Activated CD8-positive, alpha-beta T cell treated with anti-CD3 and anti-CD28 coated beads for 36 hours (primary cell): ENCODE measurements at places on chromosomes 12 and 14.
A peak's percentile ranks its signal among the peaks of the same experiment; 100 is the strongest.

- H3K27me3 ChIP-seq, result no peaks in the 10 kb centered on the region
- no peaks in the 10 kb centered on the region for H3K36me3 ChIP-seq
- no peaks in the 10 kb centered on the region for H3K4me1 ChIP-seq
- H3K4me3 ChIP-seq, result no peak overlapping the region
- H3K27ac ChIP-seq, result no peak overlapping the region
Measured at GRCh38 chr14:32998433-32998832, 59.8 kb downstream of the NPAS3 start.

GRCh38 chr14:44995770-44996294 lies 33.8 kb downstream of the TOGARAM1 start:
- DNase-seq, result no peak
- H3K4me3 ChIP-seq, result no peak overlapping the region
- H3K27me3 ChIP-seq, result no peaks in the 10 kb centered on the region
- no peaks in the 10 kb centered on the region for H3K4me1 ChIP-seq
- peaks cover 16% of the 10 kb centered on the region for H3K36me3 ChIP-seq

GRCh38 chr12:49088150-49088931 lies 6.3 kb downstream of the DHH start:
- peak; percentile 81 for DNase-seq
- no peak overlapping the region for H3K4me3 ChIP-seq
- H3K27ac ChIP-seq, result no peak overlapping the region
- H3K4me1 ChIP-seq, result peaks cover 43% of the 10 kb centered on the region

DNA sequence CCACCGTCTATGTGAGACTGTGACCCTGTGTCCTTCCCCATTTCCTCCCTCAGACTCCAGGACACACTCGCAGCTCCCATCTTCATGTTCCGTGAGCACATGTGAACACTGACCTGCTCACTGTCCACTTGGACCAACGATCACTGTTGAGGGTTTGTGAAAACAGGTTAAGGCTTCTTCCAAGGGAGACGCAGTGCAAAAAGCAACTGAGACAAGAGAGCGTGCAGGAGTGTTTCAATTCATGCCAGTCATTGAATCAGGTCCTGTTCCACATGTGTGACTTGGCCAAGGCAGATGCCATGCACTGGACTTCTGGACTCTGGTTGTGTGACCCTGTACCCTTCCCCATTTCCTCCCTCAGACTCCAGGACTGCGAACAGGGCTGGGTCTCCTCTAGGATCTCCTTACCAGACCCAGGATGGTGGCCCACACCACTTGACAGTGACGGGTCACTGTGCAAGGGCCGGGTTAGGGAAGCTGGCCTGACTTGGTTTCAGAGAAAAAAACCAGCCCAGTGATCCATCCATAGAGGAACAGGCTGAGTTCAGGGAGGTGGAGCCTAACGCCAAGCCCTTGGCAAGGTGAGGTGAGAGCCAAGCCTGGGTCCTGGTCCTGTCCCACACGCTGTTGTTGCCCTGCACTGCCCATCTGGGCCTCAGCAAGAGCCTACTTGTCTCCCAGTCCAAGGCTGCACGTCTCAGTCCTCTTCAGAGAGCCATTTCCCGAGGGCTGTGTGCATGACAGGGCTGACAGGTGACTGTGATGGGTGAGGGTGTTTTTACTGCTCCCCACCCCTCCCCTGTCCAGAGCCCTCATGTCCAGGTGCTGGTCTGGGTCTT lies 5.7 kb upstream of the KRT5 start:
- peaks cover 5% of the 10 kb centered on the region for H3K4me1 ChIP-seq
- H3K4me3 ChIP-seq, result no peak overlapping the region

- H3K36me3 ChIP-seq, result no peaks in the 10 kb centered on the region
- no peak overlapping the region for H3K27ac ChIP-seq
- peaks cover 4% of the 10 kb centered on the region for H3K4me1 ChIP-seq
- DNase-seq, result no peak
- H3K27me3 ChIP-seq, result no peaks in the 10 kb centered on the region
Measured at GRCh38 chr12:52662093-52662917, 10.3 kb upstream of the KRT2 start.

GRCh38 chr14:24289649-24290280 lies 9.8 kb downstream of the DHRS1 start:
- peaks cover 21% of the 10 kb centered on the region for H3K4me1 ChIP-seq
- H3K36me3 ChIP-seq, result peaks cover 16% of the 10 kb centered on the region

GRCh38 chr14:50260511-50260910 lies 29.1 kb upstream of the SOS2 start:
- peaks cover 3% of the 10 kb centered on the region for H3K36me3 ChIP-seq
- H3K4me3 ChIP-seq, result no peak overlapping the region
- no peaks in the 10 kb centered on the region for H3K27me3 ChIP-seq
- peak; percentile 28 for DNase-seq
- H3K27ac ChIP-seq, result no peak overlapping the region

- H3K4me1 ChIP-seq, result peaks cover 5% of the 10 kb centered on the region
- no peaks in the 10 kb centered on the region for H3K36me3 ChIP-seq
- H3K27me3 ChIP-seq, result peaks cover 2% of the 10 kb centered on the region
- H3K4me3 ChIP-seq, result no peak overlapping the region
- no peak overlapping the region for H3K27ac ChIP-seq
- DNase-seq, result no peak
Measured at GRCh38 chr12:75706786-75707605, 195.6 kb upstream of the KRR1 start.

GRCh38 chr12:40335991-40336390 lies 111.2 kb downstream of the LRRK2 start:
- DNase-seq, result no peak
- no peaks in the 10 kb centered on the region for H3K4me1 ChIP-seq
- H3K36me3 ChIP-seq, result no peaks in the 10 kb centered on the region
- H3K27me3 ChIP-seq, result no peaks in the 10 kb centered on the region

DNA sequence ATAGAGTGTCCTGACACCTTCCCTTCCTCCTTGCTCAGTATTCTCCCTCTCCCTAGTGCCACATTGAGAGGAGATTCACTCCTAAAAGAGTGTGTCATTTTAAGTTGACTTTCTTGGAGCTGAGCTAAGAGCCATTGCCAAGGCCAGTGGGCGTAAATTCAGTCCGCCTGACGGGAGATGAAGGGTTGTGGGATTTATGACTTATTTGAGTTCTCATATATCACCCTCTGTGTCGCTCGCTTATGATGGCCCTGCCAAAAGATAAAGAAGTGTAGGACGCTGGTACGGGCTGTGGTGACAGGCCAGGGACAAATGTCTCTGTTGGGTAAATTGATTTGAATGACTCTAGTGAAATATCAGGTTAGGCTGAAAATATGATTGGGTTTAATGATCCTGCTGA lies 867.4 kb downstream of the NRXN3 start:
- no peak overlapping the region for H3K4me3 ChIP-seq
- no peaks in the 10 kb centered on the region for H3K27me3 ChIP-seq
- H3K36me3 ChIP-seq, result no peaks in the 10 kb centered on the region
- H3K4me1 ChIP-seq, result no peaks in the 10 kb centered on the region

GRCh38 chr14:95294834-95295599 lies 24.7 kb downstream of the CLMN start:
- no peak overlapping the region for H3K27ac ChIP-seq
- no peak overlapping the region for H3K4me3 ChIP-seq
- DNase-seq, result no peak
- no peaks in the 10 kb centered on the region for H3K36me3 ChIP-seq
- peaks cover 3% of the 10 kb centered on the region for H3K27me3 ChIP-seq
- no peaks in the 10 kb centered on the region for H3K4me1 ChIP-seq
